ENCODE measurements at places on chromosomes 5 and 9.

DNA sequence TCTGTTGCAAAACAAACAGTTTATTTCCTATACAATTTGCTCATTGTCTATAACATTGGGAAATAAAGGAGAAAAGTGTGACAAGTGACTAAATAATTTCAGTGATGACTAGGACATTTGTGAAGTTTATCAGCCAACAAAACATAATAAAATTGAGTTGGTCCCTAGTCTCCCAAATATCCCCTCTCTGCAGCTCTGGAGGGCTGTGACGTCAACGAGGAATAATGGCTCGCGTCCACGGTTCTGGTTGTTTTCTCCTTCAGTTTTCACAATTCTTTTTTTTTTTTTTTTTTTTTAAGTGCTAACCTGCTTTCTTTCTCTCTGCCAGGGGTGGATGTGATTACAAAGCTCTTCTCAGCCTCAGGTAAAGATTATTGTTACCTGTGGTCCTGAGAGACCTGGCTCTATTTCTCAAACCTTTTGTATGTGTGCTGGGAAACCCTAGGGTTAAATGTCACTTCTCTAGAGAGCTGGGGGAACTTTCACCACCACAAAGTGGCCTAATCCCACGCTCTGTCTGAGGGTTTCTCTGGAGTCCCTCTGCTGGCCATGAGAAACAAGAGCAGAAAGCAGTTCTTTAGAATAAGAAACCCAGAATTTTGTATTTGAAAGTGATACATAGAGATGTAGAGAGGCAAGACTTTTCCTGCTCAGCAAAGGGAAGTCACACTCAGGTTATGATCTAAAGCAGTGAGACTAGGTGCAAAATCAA lies 36.2 kb upstream of the ANKRD55 start:
- no peak overlapping the region for H3K27ac ChIP-seq
- H3K36me3 ChIP-seq: no peaks in the 10 kb centered on the region
- no peak overlapping the region for H3K4me3 ChIP-seq
- peak; percentile 74 for DNase-seq
- no peaks in the 10 kb centered on the region for H3K4me1 ChIP-seq

DNA sequence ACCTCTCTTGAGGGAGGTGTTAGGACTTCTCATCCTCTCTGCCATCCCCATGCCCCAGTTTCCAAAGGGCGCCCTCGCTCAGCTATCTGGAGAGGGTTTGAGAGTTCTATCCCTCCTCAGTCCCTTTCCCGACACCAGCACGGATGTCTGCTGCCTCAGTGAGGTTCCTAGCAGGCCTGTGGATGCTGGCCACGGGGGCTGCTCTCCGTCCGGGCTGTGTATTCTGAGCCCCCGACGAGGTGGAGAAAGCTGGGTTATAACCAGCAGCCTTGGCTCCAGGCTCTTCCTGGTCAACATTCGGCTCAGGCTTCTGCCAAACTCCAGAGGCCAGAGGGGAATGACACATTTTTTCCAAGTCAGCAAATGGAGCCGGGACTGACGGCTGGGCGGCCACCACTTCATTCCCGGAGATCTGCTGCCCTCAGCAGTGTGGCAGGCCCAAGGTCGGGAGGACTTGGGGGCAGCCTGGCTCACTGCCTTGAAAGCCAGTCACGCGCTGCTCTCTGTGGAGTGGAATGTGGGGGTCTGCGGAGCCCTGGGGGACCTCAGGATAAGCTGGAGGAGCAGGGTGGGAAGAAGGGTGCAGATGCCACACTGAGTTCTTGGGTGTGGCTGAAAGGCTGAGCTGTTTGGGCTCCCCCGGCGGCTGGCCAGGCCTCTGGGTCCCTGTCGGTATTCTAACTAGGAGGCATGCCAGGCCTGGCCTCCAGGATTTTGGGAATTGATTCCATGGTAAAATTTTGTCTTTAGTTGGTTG lies 27.4 kb downstream of the PTPA start:
- DNase-seq: no peak
- no peaks in the 10 kb centered on the region for H3K27me3 ChIP-seq
- no peak overlapping the region for H3K4me3 ChIP-seq
- H3K27ac ChIP-seq: peak overlapping the region; percentile 10

GRCh38 chr5:144308174-144308573 lies 137.5 kb downstream of the KCTD16 start:
- no peak for DNase-seq
- H3K27me3 ChIP-seq: no peaks in the 10 kb centered on the region
- no peak overlapping the region for H3K27ac ChIP-seq
- H3K4me1 ChIP-seq: peaks cover 3% of the 10 kb centered on the region

DNA sequence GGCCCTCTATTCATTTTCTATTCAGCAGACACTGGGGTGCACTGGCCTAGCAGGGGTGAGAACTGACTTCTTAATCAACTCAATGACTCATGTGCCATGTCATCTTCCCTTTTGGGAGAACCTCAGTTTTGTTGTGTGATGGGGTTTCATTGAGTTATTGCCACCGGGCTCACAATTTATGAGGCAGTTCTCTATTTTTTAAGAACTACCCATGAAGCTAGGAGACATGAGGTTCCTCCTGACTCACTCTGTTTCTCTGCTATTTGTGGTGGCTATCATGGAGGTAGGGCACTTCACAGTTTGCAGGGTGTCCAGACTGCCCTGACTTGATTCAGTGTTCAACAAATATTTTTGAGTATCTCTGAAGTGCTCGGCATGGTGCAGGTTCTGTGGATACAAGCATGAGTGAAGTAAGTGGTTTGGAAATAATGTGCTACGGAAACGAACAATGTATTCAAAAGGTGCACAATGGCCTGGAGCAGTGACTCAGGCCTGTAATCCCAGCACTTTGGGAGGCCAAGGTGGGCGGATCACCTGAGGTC lies 39.3 kb downstream of the SPARC start:
- no peak overlapping the region for H3K4me3 ChIP-seq
- H3K27ac ChIP-seq: no peak overlapping the region
- H3K4me1 ChIP-seq: no peaks in the 10 kb centered on the region

GRCh38 chr5:33074548-33074947 lies 363.4 kb downstream of the NPR3 start:
- H3K27ac ChIP-seq: no peak overlapping the region
- H3K36me3 ChIP-seq: no peaks in the 10 kb centered on the region
- no peaks in the 10 kb centered on the region for H3K27me3 ChIP-seq

- H3K4me1 ChIP-seq: no peaks in the 10 kb centered on the region
- no peaks in the 10 kb centered on the region for H3K36me3 ChIP-seq
- no peak for DNase-seq
- H3K27ac ChIP-seq: no peak overlapping the region
- H3K27me3 ChIP-seq: no peaks in the 10 kb centered on the region
Observed at GRCh38 chr9:86183229-86184137, 76.0 kb downstream of the C9orf153 start.

- no peaks in the 10 kb centered on the region for H3K36me3 ChIP-seq
- no peaks in the 10 kb centered on the region for H3K27me3 ChIP-seq
- H3K27ac ChIP-seq: no peak overlapping the region
- H3K4me3 ChIP-seq: no peak overlapping the region
- no peak for DNase-seq
Observed at GRCh38 chr9:88071331-88071730, 66.9 kb downstream of the SPATA31C2 start.

- H3K27ac ChIP-seq: no peak overlapping the region
- peaks cover 3% of the 10 kb centered on the region for H3K27me3 ChIP-seq
- DNase-seq: peak; percentile 14
- no peaks in the 10 kb centered on the region for H3K36me3 ChIP-seq
- peak overlapping the region; percentile 3 for H3K4me3 ChIP-seq
Observed at GRCh38 chr9:23849379-23850035, 23.5 kb upstream of the ELAVL2 start.

- H3K4me1 ChIP-seq: peaks cover 7% of the 10 kb centered on the region
- peaks cover 6% of the 10 kb centered on the region for H3K36me3 ChIP-seq
- H3K27me3 ChIP-seq: no peaks in the 10 kb centered on the region
Observed at GRCh38 chr9:137620048-137620405, 1.2 kb downstream of the EHMT1 start.

DNA sequence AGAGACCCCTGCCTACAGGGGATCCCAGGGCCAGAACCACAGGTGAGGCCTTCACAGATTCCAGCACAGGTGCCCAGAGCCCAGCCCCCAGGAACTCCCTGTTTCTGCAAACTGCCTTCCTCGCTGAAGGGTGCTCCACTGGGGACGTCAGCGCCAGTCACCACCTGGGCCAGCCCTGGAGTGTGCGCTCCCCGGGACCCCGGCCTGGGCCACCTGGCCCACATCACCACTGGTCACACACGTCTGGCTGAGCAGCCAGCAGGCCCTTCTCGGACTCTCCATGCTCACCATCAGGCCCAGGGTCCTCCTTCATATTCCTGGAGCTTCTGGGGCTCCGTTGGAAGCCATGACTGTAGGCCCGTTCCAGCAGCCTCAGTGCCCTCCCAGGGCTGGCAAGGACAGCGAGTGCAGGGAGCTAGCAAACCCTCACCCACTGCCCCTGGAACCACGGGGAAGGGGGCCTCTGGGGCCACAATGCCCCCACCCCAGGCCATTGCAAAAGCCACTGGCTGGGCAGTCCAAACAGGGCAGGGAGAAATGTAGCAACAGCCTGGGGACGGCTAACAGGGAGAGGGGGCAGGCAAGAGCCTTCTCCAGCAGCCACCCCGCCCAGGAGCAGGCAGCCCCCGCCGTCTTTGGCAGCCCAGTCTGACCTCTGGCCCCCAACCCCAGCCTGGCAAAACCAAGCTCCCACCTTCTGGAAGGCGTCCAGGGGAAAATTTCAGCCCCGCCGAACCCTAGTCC lies 1.3 kb downstream of the AGPAT2 start:
- H3K36me3 ChIP-seq: no peaks in the 10 kb centered on the region
- DNase-seq: no peak
- peak overlapping the region; percentile 64 for H3K4me3 ChIP-seq

- H3K4me1 ChIP-seq: no peaks in the 10 kb centered on the region
- H3K36me3 ChIP-seq: peaks cover 1% of the 10 kb centered on the region
- H3K27me3 ChIP-seq: no peaks in the 10 kb centered on the region
- H3K27ac ChIP-seq: no peak overlapping the region
- no peak for DNase-seq
Observed at GRCh38 chr9:5920860-5921328, 30.2 kb downstream of the MLANA start.

DNA sequence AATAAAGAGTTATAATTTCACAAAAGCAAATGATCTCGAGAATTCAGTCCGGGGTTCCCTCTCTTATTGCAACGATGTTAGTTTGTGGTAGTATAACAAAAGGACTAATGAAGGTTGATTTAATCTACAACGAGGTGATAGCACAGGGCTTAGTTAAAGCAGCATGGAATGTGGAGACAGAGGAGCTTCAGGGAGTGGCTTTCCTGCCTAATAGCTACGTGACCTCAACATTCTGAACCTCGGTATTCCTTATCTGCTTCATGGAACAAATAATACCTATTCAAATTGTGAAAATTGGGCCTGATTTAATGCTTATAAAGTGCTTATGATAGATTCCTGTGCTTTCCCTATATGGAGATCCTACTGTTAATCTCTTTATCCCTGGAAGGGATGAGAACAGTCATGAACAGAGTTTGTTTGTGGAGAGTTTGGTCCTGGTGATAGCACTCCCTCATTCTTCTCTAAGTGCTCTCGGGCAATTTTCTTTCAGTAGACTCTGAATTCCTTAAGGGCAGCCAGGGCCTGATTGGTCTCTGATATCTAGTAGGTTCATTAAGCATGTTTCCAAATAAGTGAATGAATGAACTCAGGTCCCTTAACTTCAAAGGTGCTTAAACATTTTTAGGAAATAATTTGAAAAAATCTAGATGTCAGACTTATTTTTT lies 104.1 kb upstream of the TUT7 start:
- DNase-seq: peak; percentile 78
- H3K36me3 ChIP-seq: no peaks in the 10 kb centered on the region
- no peaks in the 10 kb centered on the region for H3K27me3 ChIP-seq
- H3K4me3 ChIP-seq: no peak overlapping the region
- H3K27ac ChIP-seq: no peak overlapping the region

DNA sequence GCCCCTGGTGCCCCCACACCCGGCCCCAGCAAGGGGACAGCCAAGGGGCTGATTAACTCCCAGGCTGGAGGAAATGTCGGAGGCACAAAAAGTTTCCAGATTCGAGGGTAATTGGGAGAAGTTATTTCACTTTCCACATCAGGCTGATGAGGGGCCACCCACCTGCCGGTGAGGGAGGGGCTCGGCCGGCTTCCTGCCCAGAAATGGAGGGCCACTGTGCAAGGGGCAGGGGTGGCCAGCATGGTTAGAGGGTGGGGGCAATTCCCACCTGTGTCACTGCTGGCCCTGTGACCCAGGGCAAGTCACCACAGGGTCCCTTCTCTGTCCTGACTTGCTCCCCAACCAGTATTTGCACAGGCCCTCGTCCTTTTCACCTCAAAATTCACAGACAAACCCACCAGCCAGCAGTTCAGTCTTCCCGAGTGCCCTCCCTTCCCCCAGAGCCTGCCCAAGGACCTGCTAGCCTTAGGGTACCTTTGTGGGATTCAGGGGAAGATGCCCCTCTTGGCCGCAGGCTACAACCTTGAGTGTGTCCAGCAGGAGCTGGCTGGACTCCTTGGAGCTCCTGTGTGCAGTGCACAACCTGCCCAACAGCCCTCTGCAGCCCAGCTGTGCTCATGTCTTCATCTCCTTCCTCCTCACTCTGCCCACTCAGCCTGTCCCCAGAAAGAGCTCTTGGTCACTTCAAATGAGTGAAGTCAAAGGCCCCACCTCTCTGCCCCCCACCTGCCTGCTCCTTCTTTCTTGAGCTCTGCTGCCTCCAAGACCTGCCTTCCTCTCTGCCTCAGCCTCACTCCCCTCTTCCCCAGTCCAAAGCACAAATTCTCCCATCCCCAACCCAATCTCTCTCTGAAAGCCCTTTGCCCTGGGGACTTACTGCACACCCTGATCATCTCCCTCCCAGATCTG lies 130.5 kb downstream of the BARX1 start:
- no peaks in the 10 kb centered on the region for H3K36me3 ChIP-seq
- H3K4me1 ChIP-seq: no peaks in the 10 kb centered on the region
- H3K27ac ChIP-seq: no peak overlapping the region
- no peaks in the 10 kb centered on the region for H3K27me3 ChIP-seq
- no peak for DNase-seq
- no peak overlapping the region for H3K4me3 ChIP-seq

DNA sequence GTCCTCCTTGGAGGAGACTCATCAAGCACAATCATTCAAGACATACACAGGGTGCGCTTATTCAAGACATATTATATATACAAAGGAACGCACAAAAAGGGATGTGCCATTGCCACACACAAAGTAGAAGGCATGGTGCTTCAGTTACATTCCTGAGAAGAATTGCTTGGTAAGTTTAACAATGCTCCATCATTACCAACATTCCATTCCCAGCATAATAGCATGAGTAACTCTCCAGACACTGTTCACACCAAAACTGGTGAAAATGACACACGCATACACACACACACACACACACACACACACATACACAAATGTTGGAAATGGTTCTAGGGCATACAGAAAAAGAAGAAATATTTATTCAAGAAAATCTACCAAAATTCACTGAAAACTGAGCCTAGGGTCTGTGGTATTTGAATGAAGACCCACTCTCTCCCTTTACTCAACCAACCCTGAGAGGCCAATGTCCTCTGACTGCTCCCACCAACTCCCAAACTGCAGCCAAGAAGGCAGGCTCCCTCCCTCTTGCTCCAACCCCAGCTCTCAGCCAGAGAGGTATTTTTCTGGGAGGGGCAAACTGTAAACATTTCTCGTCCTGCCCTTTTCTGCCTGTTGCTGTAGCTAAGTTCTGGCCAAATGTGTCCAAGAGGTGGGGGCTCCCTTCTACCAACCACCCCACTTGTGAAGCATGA lies 19.9 kb downstream of the UGT3A1 start:
- H3K4me3 ChIP-seq: no peak overlapping the region
- no peaks in the 10 kb centered on the region for H3K27me3 ChIP-seq
- no peak overlapping the region for H3K27ac ChIP-seq

- no peak overlapping the region for H3K27ac ChIP-seq
- DNase-seq: no peak
- H3K36me3 ChIP-seq: no peaks in the 10 kb centered on the region
- H3K4me3 ChIP-seq: no peak overlapping the region
- H3K4me1 ChIP-seq: peaks cover 4% of the 10 kb centered on the region
Observed at GRCh38 chr5:180050121-180050940, 21.2 kb downstream of the RNF130 start.

Data from mesendoderm (in vitro differentiated cells).